Transverse colon (tissue), 4 donors: ENCODE measurements at places on chromosomes 2 and 18. TPM values are rescaled to one million over a fixed set of nuclear protein-coding genes. Genes with fewer than 3 reads are reported as not detected.

STON1 gene
- 28.8 TPM for total RNA-seq

WIPF1 gene
- total RNA-seq, result 22.1 TPM

GRCh38 chr2:41911033-41911432 is 136.8 kb upstream of the PKDCC start:
- no peak for DNase-seq

ALPG gene
- total RNA-seq, result not detected

DNA sequence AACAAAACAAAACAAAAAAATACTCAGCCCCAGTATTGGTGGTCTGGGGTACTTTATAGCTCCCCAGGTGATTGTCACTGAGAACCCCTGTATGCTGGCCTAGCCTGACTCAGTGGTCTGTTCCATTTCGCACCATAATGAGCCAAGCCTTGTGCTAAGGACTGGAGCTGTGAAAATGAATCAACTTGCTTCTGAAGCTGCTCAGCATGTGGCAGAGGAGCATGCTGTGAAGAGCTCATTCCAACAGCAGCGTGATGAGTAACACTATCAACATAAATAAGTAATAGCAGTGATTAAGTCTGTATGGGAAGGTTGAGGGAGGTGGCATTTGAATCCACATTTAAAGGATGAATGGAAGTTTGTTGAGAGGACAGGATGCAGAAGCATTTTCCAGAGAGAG is 67.2 kb upstream of the ATL2 start:
- no peak for DNase-seq

- no peak for DNase-seq
Observed at GRCh38 chr2:54259413-54260240, 3.6 kb upstream of the TSPYL6 start.
